ENCODE measurements at places on chromosomes 6 and 20.

- DNase-seq: no peak
These were observed 134.2 kb downstream of the MEI4 start for GRCh38 chr6:77786935-77787629.

DNA sequence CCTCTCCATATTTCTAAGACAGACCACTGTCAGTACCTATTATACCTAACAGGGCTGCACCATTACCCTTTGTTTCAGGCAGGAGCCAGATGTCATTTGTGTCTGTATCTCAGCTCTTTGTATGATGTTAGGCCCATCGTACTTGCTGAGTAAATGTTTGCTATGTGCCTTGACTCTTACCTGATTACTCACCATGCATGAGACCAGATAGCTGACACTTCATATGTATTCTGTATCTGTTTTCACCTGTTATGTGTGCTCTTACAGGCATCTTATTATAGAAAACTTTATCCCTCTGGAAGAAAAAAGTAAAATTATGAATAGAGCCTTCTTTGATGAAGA, 31.7 kb upstream of the ASXL1 start:
- no peak for DNase-seq

DNA sequence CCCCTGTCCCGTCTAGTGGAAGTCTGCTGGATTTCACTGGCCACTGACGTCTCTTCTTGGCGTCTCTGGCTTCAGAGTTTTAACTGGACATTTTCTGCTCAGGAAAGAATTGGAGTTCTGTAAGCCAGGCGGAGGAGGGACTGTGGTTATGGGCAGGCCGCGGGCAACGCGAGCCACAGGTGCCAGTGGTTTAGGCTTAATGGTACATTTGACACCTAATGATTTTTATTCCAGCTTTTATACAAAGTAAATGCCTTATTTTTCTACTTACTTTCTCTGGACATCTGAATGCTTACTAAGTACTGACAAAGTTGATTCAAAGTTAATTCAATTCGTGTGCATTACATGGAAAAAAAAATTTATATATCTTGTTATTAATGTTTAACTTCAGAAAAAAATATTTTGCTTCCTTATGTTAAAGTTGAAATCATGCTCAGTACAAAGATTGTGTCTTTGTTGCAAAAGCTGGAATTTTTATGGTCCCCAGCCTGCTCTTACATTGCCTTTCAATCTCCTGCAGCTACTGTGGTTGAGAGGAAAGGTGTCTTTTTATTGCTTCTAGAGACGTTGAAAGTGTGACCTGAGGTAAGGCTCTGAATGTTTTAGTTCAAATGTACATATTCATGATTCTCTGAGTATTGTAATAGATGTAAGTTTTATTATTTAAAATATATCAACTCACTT, 231.0 kb downstream of the SMOC2 start:
- DNase-seq: no peak

GRCh38 chr6:87150406-87150805, 5.0 kb upstream of the ZNF292 start:
- DNase-seq: no peak

DNA sequence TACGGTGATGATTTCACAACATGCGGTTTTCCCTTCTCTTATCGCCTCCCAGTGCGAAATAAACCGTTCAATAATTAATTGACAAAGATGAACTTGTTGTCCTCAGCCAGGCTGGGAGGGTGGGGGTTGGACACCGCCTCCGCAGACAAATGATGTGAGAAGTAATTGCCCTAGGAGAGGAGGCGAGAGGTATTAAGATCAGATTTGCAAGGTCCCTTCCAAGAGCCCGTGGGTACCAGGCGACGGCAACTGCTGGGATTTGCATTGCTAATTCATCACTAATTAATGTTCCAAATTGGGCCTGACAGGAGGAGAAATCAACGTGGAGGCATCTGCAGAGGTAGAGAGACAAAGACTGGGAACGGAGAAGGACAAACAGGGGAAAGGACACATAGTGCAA, 90.2 kb upstream of the CCDC167 start:
- DNase-seq: no peak

DNA sequence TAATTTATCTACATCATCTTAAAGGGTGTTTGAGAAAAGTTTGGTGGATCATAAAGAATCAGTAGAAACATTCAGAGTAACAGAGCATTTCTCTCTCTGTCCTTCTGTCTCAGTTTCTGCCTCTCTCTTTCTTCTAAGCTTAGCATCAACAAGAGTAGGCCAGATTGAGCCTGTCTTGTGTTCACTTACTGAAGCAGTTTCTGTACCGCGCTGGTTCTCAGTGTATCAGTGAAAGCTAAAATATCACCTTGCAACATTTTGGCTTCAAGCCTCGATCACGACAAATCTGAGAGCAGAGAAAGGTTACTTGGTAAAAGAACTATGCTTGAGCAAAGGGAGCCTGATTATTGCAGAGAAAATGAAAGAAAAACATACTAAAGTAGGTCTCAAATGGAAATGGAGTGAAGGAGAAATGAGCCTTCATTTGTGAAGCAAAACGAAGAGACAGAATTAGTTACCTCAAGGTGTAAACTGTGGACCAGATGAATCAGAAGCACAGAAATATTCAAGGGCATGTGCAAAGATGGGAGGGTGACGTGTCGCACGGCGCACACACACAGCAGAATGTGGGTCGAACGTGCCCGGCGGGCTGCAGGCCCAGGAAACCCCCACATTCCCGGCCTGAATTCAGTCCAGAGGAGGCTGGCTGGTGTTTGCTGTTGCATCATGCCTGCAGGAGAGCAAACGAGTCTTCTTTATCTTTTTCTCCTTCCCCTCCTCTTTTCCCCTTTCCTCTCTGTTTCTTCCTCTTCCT, 509.3 kb downstream of the QKI start:
- DNase-seq: no peak

DNA sequence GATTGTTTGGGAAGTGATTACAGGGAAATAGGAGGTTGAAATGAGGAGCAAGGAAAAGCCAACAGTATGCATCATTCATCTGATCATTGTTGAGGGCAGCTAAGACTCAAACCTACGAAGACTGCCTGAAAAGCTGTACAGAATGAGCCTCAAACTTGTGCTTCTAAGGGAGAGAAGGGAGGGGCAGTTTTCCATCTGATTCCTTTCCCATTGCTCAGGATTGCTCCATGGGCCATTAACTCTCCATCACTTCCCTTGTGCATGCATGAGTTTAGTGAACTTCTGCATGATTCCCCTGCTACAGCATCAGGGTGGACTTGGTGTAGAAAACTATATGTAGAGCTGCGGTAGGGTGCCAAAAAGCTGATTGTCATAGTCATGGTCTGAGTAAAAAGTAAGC, 742.7 kb upstream of the SLC35B3 start:
- DNase-seq: no peak

GRCh38 chr6:140276719-140277118, 902.3 kb upstream of the CITED2 start:
- no peak for DNase-seq

- DNase-seq: no peak
These were observed 18.3 kb upstream of the DEFB115 start for GRCh38 chr20:31239139-31239538.

GRCh38 chr20:43686820-43687219, 19.9 kb downstream of the MYBL2 start:
- DNase-seq: no peak

Measured in stimulated activated CD8-positive, alpha-beta memory T cell treated with anti-CD3 and anti-CD28 coated beads, Interleukin-2, amount 100 ng/mL, for 1 hour (primary cell).